ENCODE measurements at places on chromosomes 13 and 19.
A peak's percentile ranks its signal among the peaks of the same experiment; 100 is the strongest.

DNA sequence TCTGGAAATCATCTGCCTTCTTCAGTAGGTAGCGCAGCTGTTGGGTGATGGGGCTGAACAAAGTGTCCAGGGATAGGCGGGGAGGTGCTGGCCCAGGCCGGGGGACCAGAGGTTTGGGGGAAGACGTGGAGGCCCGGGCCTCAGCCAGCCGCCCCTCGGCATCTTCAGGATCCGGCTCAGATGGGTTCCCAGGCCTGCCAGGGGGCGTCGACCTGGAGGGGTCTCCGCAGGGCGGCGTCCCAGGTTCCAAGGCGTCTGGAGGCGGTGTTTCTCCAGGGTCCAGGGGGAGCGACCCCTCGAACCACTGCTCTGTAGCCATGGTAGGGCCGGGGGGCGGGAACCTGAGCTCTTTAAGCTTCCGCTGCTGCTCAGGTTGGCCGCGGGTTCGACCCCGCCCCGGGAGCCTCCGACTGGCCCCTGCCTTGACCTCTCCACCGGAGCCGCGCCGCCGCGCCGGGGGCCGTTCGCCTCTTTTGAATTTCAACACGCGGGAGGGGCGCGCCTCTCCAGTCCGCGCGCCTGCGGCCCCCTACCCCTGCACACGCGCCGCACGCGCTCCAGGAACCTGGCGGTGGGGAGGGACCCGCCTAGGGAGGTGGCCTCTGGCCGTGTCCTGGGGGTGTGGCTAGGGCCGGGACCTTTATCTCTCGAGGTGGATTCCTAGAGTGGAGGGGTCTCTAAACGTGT, at the start of gene C19orf67:
Gene C19orf67, minus strand, starts transcription at position 475 of the 687 bp plus-strand sequence. Its CDS starts 156 bp downstream, at position 319.
- peak; percentile 59 for DNase-seq

GRCh38 chr13:84525865-84526264, 643.6 kb upstream of the SLITRK1 start:
- no peak for DNase-seq

DNA sequence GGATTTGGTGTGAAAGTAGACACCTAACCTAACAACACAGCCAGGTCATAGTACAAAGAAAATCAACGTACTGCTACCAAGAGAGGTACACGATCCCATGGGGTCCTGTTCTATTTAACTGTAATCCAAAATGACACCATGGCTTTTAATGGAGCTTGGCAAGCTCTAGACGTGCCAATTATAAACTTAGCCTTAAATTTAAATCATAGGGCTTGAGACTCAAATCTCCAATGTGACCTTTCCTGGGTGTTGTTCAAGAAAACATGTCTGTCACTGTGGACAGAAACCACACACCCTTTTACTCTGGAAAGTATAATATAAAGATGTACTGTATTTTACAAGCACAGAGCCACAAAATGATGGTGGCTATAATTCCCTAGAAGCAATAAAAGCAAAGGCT, 299.3 kb downstream of the ENOX1 start:
- no peak for DNase-seq

DNA sequence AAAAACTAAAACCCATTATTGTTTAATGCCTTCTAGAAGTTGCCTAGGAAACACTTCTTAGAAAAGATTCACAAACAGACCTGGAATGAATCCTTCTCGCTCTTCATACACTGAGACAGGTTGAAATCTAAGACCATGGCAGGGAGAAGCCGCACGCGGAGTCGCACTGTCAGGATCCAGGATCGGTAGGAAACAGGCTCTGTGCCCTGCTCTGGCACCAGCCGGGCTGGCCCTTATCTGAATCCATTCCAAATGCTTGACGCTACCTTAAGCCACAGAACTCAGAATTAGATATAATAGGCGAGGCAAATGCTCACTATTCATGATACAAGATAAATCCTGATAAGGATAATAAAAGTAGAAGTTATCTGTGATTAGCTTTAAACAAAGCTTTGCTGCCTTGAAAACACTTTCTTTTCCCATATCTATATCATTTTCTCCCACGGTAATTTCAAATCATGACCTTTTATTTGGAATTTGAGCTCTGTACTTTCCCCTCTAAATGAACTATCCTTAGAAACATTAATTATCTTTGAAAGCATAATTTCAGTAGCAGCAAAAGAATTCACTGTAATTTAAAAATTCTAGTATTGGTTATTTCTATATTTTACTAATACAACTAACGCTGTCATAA, 385.6 kb downstream of the IRS2 start:
- no peak for DNase-seq

GRCh38 chr13:93774506-93774905, 547.9 kb downstream of the GPC6 start:
- DNase-seq, result no peak

DNA sequence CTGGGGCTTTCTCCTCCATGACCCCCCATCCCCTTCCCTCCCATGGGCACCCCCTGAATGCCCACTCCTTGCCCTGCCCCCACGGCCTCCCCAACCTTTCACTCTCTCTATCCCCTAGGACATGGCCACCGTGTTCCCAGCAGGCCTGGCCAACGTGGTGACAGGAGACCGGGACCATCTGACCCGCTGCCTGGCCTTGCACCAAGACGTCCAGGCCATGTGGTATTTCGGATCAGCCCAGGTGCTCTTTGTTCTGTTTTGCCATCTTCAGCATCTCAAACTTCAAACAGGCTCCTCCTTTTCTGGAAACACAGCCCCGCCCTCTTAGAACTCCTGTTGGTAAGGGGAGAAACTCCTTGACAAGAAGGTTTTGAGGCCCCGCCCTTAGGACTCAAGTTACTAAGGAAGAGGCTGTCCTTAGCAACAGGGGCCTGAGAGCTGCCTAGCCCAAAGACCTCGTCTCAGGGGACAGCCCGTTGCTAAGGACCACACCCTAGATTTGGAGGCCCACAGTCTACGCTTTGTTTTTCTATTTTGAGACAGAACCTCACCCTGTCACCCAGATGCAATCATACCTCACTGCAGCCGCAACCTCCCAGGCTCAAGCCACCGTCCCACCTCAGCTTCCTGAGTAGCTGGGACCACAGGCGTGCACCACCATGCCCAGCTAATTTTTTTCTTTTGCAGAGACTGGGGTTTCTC, 5.1 kb upstream of the FLT3LG start:
- DNase-seq, result peak; percentile 85

DNA sequence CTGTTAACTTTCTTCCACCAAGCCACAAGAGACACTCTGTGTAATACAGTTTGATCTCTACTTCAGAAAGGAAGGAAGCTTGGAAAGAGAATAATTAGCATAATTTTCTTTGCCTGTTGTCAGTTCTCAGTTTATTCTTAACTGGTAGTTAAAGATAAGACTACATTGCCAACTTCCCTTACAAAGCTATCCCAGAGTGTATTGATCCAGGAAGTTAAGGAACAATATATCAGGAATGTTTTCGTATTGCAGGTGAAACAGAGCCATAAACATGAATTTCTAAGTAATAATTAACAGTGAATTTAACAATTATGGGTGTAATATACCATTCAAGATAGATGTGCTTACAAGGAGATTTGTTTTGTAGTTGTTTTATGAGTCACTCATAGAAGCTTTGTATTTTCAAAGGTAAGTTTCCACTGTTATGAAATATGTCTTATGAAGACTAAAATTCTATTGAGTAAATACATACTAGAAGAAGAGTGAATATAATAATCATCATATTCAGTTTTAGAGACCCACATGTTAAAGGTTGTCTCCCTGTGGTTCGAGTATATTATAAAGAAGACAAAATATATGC, 88.4 kb upstream of the KLF5 start:
- no peak for DNase-seq

GRCh38 chr13:75415694-75416093, 66.3 kb downstream of the TBC1D4 start:
- no peak for DNase-seq

- DNase-seq, result no peak
Measured at GRCh38 chr19:18663940-18664530, 19.4 kb upstream of the CRTC1 start.

- DNase-seq, result no peak
Measured at GRCh38 chr19:1751367-1752008, 1.8 kb upstream of the ONECUT3 start.

- peak; percentile 36 for DNase-seq
Measured at GRCh38 chr19:9945319-9945966, 9.1 kb upstream of the OLFM2 start.

DNA sequence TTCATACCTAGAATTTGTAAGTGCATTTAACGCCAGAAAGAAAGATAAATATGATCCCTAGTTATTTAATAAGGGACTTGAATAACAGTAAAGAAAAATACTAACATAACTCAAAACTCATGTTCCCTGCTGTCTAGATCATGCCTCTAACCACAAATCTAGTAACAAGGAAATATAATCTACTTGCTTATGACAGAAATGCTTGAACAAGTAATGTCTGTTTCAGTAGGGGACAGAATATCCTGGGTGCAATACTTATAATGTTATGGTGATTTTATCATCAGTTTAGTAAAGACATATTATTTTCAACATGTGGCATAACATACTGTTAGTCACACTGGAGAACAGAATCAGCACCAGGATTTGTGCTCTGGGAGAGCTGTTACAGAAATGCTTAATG, 861.9 kb upstream of the SLITRK1 start:
- no peak for DNase-seq

GRCh38 chr13:102693776-102694175, 1.1 kb downstream of the METTL21C start:
- no peak for DNase-seq

- DNase-seq, result no peak
Measured at GRCh38 chr13:82898586-82898985, 983.7 kb downstream of the SLITRK1 start.

DNA sequence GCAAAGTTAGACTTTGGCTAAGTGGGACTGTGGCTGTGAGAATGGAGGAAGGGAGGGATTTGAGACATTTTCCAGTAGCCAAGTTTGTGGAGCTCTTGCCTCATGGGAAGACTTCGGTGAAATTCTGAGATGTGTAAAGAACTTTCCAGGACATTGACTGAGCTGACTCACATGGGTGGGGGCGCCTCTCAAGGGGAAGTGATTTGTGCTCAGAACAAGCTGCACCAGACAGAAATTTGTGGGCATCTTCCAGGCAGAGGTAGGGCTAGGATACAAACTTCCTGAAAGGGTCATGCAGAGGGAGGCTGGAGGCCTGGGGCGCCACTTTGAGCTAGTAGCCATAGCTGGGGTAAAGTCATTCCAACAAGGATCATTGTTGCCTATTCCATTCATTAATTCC, 9.8 kb upstream of the SIGLEC10 start:
- no peak for DNase-seq

DNA sequence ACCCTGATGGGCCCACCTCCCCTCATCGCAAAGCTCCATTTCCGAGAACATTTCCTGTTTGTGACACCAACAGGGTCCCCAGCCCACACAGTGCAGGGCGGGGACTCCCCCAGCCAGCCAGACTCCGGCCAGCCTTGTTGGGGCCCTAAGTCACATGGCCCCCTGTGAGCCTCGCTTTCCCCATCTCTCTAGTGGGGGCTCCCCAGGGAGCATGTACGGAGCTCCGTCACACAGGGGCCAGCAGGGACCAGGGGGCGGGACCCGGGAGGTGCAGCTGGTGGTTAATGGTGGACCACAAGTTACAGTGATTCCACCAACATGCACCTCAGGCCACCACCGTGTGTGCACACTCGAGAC, 1.7 kb downstream of the TBXA2R start:
- DNase-seq, result no peak

DNA sequence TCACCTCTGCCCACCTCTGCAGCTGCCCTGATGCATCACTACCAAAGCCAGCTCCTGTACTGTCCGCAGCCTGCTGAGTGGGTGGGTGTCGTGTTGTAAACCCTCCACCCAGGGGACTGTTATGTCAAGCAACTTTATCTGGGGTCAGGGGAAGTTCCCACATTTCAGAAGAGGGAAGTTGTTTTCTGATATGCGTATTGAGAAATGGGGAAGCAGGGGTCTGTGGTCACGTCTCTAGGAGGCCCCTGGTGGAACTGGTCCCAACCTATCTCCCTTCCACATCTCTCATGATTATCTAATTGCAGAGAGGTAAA, 31.2 kb downstream of the CLEC17A start:
- DNase-seq, result no peak

DNA sequence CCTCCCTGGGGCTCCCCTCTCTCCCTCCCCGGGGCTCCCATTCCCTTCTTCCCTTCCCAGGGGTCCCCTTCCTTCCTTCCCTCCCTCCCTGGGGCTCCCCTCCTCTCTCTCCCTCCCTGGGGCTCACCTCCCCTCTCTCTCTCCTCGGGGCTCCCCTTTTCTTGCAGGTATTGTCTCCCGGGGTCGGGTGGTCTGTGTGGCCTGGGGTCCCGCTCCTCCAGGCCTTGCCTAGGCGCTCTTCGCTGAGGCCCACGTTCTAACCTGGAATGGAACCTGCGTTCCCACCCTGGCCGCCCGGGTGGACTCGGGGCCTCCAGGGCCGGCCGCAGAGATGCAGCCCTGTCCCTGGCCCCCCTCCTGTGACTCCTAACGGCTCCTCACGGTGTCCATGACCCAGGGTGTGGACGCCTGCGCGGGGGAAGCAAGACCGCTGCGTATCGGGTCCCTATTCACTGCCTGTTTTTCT, 940 bp upstream of the DCUN1D2 start:
- peak; percentile 34 for DNase-seq

DNA sequence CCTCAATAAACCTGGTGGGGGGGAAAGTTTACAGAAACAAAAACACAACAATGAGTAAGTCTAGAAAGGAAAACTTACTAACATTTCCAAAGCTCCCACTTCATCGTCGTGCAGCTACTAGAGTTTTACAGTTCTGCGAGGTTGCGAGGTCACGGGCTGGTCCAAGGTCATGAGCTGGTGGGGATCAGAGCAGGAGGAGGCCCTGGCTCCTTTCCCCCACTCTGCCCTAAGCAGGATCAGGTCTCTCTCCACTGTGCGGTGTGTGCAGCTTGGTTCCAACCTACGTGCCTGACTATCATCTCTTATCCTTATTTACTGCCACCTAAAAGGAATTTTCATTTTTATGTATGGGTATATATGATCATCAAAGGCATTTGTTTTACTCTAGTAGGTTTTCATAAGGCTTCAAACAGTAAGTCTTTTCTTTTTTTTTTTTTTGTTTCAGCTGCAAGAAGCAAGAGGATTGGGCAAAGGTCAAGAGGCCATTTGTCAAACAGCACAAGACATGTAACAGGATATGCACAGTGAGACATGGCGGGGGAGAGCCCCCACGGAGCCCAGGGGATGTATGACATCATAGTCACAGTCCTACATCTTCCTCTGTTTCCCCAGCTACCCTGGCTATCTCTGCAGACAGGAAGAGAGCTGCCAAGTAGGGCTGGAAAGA, 76.6 kb upstream of the POMP start:
- DNase-seq, result no peak

- DNase-seq, result no peak
Measured at GRCh38 chr19:8517551-8518442, 3.8 kb upstream of the ZNF414 start.

DNA sequence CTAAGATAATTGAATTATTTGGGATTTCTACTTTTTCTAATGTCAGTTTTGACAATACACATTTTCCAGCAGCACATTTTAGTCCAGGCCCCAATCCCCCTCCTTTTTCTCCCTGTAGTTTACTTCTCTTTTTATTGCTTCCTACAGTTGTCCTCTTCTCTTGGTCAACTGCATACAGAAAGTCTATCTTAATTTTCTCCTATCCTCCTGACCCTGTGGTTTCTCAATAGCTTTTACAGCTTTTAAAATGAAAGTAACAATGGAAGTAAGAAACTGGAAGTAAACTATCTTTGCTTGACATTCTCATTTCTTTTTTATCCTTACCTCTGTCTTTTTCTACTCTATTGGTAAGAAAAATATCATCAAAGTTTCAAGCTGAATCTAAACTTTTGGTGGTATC, 106.5 kb upstream of the OXGR1 start:
- DNase-seq, result no peak

GRCh38 chr13:95209109-95209508, 92.1 kb downstream of the ABCC4 start:
- DNase-seq, result no peak

- DNase-seq, result no peak
Measured at GRCh38 chr19:19745496-19746285, 12.8 kb upstream of the ZNF14 start.

- no peak for DNase-seq
Measured at GRCh38 chr19:35421362-35421761, 26.7 kb upstream of the FFAR2 start.

Measured in WTC11 (cell line).